H4 (cell line): ENCODE measurements at places on chromosomes 7 and 10. TPM values are rescaled to one million over a fixed set of nuclear protein-coding genes. Genes with fewer than 3 reads are reported as not detected.

The MYL10 gene
- total RNA-seq = not detected in 2 replicates

The TMEM229A gene
- total RNA-seq = not detected in 2 replicates

The C7orf57 gene
- 0.06 and 0.08 TPM in 2 replicates for total RNA-seq

The EIF5AL1 gene
- 0.68 and 0.81 TPM in 2 replicates for total RNA-seq

The NCF1 gene
- total RNA-seq = not detected in 2 replicates

The CCDC146 gene
- 0.25 and 0.70 TPM in 2 replicates for total RNA-seq

The OR13A1 gene
- not detected in 2 replicates for total RNA-seq
